ENCODE measurements at places on chromosomes 12 and 14.

- no peak for DNase-seq
Measured at GRCh38 chr12:54409267-54409666, 9.8 kb downstream of the ITGA5 start.

GRCh38 chr12:61384511-61384910, 875.7 kb upstream of the USP15 start:
- DNase-seq, result no peak

DNA sequence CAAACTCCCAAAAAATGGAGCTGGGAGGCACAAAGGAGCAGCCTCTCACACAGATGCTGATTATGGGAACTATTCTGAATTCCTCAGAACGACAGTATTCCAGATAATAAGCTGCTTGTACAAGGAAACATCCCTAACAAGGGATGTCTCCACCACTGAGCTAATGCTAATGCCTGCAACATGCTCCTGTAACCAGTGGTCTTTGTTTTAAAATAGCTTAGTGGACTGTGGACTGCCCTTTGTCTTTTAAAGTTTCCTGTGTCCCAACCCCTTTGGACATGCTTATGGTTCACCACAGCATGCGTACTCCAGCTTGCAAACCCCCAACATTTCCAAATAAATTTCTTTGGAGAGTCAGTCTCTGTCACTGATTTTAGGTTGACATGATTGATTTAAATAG, 16.4 kb upstream of the PITPNM2 start:
- DNase-seq, result no peak

DNA sequence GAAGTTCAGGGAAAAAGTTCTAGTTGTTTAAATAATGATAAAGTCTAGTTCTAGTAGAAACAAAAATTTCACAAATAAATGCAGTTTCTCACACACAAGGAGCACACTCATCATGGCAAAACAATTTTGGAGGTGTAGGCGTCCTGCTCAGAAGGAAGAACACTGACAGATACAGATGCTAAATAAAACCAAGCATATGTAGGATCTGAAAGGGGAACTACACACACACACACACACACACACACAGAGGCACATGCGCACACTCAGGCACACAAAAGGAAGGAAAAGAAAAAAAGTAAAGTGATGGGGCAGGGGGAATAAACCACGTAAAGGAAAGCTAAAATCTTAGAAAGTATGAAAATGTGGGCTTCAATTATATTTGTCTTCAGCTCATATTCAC, 117.7 kb downstream of the SOX5 start:
- no peak for DNase-seq

GRCh38 chr14:56723418-56723817, 86.9 kb downstream of the OTX2 start:
- no peak for DNase-seq

- peak; percentile 44 for DNase-seq
Measured at GRCh38 chr12:127677537-127678131, 589.3 kb upstream of the TMEM132C start.

DNA sequence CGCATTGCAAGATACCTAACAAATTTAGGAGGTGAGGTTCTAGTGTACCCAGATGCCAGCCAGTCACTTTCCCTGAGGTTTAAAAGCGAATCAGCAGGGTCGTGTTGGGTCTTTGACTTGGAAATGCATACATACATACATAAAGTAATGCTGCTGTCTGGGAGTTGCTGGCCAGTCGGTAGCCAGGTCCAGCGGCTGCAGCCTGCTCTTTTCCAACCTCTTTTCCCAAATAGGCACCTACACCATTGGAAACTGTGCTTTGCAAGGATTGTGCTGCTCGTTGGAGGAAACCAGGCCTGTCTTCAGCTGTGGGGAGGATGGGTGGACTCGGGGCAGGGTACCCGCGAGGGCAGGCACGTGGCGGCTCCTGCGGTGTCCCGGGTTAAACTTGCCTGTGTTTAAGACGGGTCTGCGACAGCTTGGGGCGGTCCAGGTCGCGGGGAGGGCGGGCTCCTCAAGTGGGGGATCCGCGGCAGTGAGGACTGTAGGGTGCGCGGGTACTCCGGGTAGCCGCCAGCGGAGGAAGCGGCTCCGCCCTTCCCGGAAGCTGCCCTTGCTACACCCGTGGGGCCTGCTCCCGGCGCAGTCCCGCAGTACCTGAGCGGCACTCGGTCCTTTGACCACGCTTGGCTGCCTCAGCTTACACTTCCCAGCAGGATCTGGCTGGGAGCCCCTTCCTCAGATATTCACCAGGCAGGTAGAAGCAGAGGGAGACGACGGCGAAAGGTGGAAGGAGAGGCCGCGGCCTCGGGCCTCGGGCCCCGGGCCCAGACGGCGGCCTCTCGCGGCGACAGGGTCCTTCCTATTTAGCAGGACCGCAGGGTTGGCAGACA, 2.7 kb downstream of the TTC6 start:
- DNase-seq, result no peak

DNA sequence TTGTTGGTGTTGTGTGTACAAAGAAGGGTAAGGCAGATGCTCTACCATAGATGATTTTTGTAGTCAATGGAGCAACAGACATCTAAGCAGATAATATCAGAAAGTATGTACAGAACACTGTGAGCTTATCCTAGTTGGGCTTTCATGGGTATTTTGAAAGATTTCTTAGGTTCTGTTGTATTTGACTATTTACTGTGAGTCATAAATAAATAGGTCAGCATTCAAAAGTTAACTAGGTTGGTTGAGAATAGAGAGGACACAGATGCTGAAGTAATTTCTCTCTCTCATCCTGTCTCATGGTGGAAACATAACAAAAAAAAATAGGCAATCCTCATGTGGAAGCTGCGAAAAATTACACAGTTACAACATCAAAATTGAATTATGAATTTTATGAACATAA, 413.5 kb downstream of the CCDC91 start:
- DNase-seq, result no peak

DNA sequence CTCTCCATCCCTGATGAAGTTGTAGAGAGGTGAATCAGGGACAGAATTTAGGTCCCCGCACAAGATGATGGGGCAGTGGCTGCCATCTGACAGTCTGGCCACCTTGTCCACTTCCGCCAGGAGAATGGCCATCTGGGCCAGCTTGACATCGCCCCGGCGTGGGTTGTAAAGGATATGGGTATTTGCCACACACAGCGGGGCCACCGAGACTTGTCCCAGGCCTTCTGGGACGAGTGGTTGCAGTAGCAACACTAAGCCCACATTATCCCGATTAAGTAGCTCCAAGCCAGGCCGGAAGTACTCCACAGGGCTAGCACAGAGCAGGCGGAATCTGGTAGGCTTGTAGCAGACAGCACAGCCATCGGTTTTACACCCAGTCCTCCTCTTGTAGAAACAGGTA, 6.2 kb downstream of the ANGEL1 start:
- DNase-seq, result no peak

- no peak for DNase-seq
Measured at GRCh38 chr12:7197841-7198240, 8.4 kb downstream of the PEX5 start.

DNA sequence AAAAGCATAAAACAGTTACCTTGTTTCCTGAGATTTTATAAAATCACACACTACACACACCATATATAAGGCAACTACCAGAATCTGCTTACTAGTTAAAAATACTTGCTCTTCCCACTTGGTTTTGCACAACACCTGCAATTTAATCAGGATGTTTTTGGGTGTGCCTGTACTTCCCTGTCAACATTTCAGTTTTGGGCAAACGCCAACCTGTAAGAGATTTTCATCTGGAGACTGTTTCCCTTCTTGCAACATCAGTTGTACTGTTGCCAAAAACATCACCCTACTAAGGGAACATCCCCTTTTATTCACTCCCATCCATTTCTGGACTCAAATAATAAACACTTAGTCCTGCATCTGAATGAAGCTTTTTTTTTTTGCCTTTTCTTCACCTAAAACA, 172.3 kb downstream of the DUSP6 start:
- DNase-seq, result no peak

DNA sequence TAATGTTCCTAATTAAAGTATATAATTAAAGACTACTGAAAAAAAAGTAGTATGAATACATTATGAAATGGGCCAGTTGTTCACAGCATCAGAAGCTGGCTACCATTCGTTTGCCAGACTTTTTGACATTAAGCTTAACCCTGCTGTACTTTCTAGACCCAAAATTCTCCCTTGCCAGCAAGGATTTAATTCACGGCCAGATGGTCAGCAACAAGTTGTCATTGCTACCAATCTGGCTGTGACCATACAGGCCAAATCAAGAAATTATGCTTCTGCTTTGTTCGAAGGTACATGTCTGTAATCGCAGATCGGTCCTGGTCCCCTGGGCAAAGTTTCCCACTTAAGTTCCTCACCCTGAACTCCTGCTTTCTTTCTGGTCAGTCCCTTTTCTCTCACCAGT, 217.7 kb upstream of the ATXN7L3B start:
- DNase-seq, result no peak

DNA sequence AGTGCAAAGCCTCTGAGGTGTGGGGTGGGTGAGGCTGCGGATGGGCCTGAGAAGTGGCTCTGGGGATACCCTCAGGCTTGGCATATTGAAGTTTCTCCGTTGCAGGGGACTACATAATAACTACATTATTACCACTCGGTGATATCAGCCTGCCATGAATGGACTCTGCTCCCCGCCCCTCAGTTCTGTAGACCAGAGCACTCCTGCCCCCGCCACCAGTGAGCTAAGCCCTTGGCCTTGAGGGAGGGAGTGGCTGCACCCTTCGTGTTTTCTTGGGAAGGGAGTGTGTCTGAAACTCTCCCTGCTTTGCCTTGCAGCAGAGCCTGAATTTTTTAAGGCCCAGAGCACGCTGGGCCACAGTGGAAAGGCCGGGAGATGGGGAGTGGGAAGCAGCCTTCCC, 1.7 kb downstream of the ORAI1 start:
- DNase-seq, result no peak

GRCh38 chr12:88388566-88389540, 191.4 kb downstream of the KITLG start:
- no peak for DNase-seq
